Activated CD8-positive, alpha-beta memory T cell treated with anti-CD3 and anti-CD28 coated beads for 36 hours (primary cell): ENCODE measurements at places on chromosomes 1 and 21. TPM values are rescaled to one million over a fixed set of nuclear protein-coding genes. Genes with fewer than 3 reads are reported as not detected.

The PLEKHG5 gene
- 2.2 TPM for total RNA-seq

The KRTAP11-1 gene
- not detected for total RNA-seq

The RHBDL2 gene
- total RNA-seq = not detected

The ERICH3 gene
- total RNA-seq = not detected

The UBE2U gene
- not detected for total RNA-seq

The AZIN2 gene
- total RNA-seq = 2.0 TPM

The FCRL4 gene
- not detected for total RNA-seq

The TNNI3K gene
- not detected for total RNA-seq

The MMEL1 gene
- not detected for total RNA-seq

The FALEC gene
- not detected for total RNA-seq

The ENAH gene
- 1.1 TPM for total RNA-seq

The FMO2 gene
- not detected for total RNA-seq

The BMP8B gene
- 0.94 TPM for total RNA-seq

The PLA2G2E gene
- not detected for total RNA-seq

The GJA8 gene
- total RNA-seq = not detected

The SPRR3 gene
- total RNA-seq = not detected

The RBM11 gene
- total RNA-seq = 1.8 TPM

The TCHH gene
- total RNA-seq = 0.17 TPM

The IL23R gene
- 1.0 TPM for total RNA-seq

The SLC45A1 gene
- total RNA-seq = 0.50 TPM

The C1QA gene
- not detected for total RNA-seq

The ATAD3C gene
- total RNA-seq = 1.0 TPM

The INSRR gene
- total RNA-seq = not detected

The AQP10 gene
- not detected for total RNA-seq

The IFI44L gene
- total RNA-seq = 1.3 TPM

The SLC6A17 gene
- 0.13 TPM for total RNA-seq

The SLC2A5 gene
- total RNA-seq = not detected

The GJA9 gene
- total RNA-seq = not detected

The CCT3 gene
- total RNA-seq = 528 TPM

The CHIA gene
- not detected for total RNA-seq

The C1QC gene
- total RNA-seq = not detected
